Upper lobe of right lung (tissue), 1 donor: ENCODE measurements at places on chromosomes 12 and 14. TPM values are rescaled to one million over a fixed set of nuclear protein-coding genes. Genes with fewer than 3 reads are reported as not detected.

The OTX2 gene
- not detected for total RNA-seq

The RDH12 gene
- total RNA-seq = 0.20 TPM

The TBX3 gene
- 35.9 TPM for total RNA-seq

The CRIP2 gene
- 191 TPM for total RNA-seq

The CLEC1B gene
- not detected for total RNA-seq

The PPP1R36 gene
- total RNA-seq = 0.46 TPM

The KRT82 gene
- not detected for total RNA-seq

The MYO1A gene
- 1.4 TPM for total RNA-seq

The DIO2 gene
- total RNA-seq = 1.0 TPM
